NCI-H446 (cell line): ENCODE measurements at places on chromosomes 5 and 9.
A peak's percentile ranks its signal among the peaks of the same experiment; 100 is the strongest.

DNA sequence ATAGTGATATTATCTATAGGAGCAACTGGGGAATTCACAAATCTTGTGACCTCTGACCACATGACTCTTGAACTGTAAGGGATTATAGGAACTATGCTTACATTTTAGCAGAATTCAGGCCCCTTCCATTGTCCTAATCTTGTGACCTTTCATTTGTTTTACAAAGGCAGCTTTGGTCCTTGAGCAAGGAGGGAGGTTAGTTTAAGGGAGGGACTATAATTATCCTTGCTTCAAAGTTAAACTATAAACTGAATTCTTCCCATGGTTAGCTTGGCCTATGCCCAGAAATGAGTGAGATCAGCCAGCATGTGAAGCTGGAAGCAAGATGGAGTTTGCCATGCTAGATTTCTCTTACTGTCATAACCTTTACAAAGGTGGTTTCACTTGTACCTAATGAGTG is 51.2 kb downstream of the TARS1 start:
- no peak for DNase-seq

DNA sequence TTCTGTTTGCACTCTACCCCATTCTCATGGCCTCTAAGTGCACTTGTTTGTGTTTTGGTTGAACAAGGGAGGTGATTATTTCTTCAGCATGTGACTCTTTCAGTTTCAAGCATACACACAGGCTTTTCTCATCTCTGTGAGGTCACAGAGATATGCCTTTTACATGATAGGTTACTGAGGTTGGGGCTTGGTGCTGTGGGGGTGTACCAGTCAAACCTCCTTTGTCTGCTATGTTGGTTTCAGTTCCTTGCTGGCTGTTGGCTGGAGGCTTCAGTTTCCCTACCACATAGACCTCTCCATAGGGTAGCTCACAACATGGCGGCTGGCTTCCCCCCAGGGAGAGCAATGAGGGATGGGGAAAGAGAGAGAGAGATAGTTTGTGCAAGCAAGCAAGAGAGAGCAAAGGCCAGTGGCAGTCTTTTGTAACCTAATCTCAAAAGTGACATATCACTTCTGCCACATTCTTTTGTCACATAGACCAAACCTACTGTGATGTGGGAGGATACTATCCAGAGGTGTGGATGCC is 96.7 kb upstream of the SEMA6A start:
- DNase-seq, result no peak

GRCh38 chr5:144680711-144681110 is 510.0 kb downstream of the KCTD16 start:
- no peak for DNase-seq

GRCh38 chr5:95962475-95962773 is 773 bp upstream of the ELL2 start:
- DNase-seq, result no peak

DNA sequence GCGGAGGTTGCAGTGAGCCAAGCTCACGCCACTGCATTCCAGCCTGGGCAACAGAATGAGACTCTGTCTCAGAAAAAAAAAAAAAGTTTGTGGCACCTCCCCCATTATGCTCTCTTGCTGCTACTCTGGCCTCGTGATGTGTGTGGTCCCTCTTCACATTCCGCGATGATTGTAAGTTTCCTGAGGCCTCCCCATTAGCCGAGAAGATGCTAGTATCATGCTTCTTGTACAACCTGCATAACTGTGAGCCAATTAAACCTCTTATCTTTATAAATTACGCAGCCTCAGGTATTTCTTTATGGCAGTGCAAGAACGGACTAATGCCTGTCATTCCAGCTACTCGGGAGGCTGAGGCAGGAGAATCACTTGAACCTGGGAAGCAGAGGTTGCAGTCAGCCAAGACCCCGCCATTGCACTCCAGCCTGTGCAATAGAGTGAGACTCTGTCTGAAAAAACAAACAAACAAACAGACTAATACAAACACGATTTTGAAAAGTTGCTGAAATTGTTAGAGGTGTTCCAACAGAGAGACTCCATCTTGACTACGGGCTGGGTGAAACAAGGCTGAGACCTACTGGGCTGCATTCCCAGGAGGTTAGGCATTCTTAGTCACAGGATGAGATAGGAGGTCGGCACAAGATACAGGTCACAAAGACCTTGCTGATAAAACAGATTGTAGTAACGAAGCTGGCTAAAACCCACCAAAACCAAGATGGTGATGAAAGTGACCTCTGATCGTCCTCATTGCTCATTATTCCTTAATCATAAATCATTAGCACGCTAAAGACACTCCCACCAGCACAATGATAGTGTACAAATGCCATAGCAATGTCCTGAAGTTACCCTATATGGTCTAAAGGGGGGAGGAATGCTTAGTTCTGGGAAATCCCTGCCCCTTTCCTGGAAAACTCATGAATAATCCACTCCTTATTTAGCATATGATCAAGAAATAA is 8.3 kb upstream of the AFF4 start:
- DNase-seq, result no peak

DNA sequence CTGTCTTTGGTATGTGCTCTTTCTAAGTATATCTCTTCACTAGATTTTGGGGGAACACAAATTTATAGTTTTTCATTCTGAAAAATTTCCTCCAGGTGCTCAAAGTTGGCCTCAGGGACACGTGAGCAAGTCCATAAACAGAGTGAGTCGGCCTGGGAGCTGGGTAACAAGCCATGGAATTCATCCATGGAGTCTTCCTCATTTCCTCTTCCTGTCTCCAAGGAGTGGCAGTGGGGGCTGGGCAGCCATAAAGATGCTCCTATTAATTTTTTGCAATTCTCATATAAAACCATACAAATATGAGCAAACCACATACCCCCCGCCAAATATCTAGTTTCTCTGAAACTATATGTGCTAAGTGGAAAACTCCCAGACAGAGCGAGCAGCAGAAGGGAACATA is 136.6 kb upstream of the OTULINL start:
- DNase-seq, result no peak

GRCh38 chr9:132994410-132995120 is 16.1 kb downstream of the GFI1B start:
- DNase-seq, result no peak

DNA sequence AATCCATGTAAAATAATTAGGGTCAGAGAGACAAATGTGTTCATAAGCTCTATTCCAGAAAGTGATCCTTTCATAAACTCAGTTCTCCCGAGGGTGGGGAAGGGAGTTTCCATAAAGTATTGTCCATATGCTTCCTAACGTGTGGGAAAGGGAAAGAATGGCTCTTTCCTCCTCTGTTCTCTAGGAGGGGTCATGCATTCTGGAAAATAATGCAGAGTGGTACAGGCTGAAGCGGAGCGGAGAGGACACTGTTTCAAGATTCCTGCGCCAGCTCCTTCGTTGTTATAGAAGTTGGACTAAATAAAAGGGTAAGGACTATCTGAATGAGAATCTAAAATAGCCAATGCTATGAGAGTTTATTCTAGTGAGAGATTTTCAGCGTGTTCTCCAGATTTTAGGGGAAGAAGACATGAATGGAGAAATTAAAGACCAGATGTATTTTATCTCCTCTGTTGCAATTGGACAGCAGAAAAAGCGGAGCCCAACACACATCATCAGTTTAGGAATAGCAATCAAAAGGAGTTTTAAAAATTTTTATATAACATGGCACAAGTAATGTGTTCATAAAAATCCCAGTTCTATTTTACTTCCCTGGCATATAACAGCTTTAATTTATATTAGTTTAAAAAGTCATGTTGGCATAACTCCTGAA is 166.9 kb upstream of the MPDZ start:
- peak; percentile 91 for DNase-seq

DNA sequence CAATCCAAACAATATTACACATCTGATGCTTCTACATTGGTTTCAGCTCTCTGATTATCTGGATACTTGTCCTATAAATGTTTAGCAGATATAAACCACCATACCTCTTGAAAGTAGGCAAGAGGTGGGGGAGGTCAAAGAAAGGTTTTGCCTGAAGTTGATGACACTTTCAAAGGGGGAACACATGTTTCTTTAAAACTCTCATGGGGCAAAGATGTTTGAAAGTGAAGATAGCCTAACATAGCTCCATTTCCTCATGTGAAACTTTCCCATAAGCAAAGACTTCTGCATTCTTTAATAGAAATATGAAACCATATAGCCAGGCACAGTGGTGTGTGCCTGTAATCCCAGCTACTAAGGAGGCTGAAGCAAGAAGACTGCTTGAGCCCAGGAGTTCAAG is 62.1 kb downstream of the CETN3 start:
- no peak for DNase-seq

DNA sequence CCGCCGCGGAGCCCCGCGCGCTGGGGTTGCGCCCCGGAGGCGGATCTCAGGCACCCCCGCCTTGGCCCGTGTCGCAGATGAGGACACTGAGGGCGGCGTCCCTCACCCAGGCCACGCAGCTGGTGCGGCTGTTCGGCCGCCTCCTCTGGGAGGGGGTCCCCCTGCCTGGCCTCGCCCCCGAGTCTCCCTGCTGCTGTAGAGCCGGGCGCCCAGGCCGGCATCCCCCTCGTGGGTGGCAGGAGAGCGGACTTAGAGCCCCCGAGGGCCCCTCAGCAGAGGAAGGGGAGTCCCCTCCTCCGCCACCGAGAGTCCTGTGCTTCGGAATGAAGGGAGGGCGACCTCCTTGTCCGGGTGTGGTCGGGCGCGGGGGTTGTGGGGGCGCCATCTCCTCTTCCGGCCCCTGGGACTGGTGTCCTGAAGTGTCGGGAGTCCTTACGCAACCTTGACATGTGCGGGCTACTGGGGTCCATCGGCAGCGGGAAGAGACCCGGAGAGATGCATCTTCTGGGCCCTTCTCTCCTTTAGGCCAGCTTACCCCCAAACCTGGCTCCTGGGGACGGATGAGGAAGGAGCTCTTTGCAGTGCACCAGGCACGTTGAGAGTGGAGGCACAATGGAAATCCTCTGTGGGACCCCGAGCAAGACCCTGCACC is 11.7 kb upstream of the EXOSC2 start:
- no peak for DNase-seq
